CD4-positive, alpha-beta T cell treated with Interleukin-6 at 100 ng/mL for 8 hours (primary cell): ENCODE measurements at places on chromosomes 11 and 22.

- no peak for DNase-seq
These were observed 35.1 kb downstream of the LINC01488 start for GRCh38 chr11:69516526-69516925.

DNA sequence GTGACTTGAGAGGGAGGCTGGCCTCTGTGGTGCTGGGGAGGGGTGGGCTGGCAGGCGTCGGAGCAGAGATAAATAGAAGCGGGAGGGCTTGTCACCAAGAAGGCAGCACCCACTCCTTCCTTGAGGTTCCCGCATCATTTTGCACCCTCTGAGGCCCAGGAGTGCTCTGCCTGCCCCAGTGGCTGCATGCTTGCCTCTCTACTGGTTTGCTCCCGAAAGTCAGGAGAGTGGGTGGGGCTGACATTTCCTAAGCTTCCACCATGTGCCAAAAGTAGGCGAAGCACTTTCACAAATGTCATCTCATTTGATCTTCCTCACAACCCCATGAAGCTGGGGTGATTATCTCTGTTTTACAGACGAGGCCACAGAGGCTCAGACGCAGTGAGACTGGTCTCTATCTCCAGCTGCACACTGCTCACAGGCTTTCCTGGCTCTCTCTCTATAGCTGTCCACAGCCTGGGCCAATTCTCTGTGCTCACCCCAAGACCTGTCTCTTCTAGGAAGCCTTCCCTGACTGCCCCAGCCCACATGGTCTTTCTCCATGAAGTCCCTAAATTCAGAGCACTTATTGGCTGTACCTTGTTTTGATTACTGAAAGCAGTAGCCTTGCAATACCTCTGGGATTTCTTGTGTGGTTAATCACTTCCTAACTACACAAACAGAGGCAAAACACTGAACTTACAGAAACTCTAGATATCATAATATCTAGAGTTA, 2.6 kb upstream of the UCP3 start:
- DNase-seq: peak; percentile 49

DNA sequence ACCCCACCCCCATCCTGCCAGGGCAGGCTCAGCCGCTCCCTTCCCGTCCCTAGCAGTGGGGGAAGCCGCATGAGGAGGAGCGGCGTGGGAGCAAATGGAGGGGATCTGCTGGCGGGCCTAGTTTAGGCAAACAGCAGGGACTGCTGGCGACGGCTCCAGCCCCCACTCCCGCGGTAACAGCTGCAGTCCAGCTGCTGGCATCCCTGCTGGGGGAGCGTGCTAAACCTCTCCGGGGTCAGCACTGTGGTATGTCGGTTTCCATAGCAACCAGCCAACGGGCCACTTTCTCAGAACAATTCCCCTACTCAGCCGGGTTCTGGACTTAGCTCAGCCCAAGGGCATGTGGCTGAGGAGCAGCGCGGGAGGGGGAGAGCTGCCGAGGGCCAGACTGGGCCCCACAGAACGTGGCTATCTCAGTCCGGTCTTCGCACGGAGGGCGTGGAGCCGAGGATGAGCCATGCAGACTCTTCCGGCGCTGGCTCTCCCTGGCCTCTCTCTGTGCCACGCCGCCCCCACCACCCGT, 98.8 kb downstream of the PKNOX2 start:
- DNase-seq: no peak

DNA sequence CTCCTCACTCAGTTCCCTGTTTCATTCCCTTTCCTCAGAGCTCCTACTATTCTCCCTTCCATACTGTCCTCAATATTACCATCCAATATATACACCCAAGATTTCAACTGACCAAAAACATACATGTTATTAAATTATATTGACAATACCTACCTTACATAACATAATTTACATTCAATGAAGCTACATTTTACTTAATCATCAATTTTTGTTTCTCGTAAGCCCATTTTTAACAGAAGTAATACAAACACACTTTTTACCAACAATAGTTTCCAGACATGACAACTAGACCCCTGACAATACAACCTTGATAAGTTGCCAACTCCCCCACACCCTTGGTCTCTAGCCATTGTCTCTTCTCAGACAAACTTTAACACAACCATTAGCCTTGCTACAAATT, 145.8 kb upstream of the DDI1 start:
- no peak for DNase-seq

GRCh38 chr11:30483056-30483455, 103.1 kb downstream of the MPPED2 start:
- no peak for DNase-seq

- no peak for DNase-seq
These were observed 12.4 kb downstream of the P4HA3 start for GRCh38 chr11:74299015-74299414.

DNA sequence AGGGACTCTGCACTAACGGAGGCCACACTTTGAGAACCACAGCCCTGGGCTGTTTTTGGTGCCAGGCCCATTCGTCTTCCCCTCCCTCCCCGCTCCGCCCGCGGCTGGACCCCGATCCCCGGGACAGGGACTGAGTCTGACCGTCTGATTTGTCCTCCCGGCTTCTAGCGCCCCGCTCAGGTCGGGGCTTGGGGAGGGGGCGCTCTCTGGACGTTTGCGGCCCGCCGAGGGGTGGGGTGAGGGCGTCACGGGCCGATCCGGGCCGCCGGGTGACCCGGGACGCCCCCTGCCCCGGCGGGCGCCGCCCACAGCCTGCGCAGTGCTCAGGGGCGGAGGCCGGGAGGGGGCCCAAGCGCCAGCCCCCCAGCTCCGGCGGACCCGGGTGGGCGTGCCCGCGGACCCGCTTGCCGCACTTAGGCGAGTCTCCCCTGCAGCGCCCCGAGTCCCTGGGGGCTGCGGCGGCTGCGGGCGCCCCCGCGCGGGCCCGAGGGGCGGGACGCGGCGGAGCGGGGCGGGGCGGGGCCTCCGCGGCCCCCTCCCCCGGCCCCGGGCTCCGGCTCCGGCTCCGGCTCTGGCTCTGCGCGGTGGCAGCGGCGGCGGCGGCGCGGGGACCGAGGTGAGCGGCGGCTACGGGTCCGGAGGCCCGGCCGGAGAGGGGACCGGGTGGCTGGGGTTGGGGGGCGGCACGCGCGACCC, 33.7 kb upstream of the PRR5 start:
- no peak for DNase-seq

DNA sequence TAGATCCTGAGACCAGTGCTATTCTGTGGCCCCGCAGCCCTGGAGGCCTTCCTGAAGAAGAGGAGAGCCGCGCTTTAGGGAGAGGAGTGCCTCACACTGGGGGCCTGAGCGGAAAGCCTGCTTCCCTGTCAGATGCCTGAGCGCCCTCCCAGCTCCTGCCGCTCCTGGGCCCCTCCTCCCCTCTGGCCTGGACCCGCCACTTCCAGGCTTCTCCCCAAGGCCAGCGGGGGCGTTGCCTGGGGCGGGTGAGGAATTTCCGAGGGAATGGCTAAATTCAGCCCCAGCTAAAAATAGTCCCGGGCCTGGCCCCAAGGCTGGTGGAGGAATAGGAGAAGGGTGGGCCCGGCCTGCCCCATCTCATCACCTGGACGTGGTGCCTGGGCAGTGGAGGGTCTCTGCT, 15.4 kb downstream of the ARHGEF17 start:
- DNase-seq: no peak

DNA sequence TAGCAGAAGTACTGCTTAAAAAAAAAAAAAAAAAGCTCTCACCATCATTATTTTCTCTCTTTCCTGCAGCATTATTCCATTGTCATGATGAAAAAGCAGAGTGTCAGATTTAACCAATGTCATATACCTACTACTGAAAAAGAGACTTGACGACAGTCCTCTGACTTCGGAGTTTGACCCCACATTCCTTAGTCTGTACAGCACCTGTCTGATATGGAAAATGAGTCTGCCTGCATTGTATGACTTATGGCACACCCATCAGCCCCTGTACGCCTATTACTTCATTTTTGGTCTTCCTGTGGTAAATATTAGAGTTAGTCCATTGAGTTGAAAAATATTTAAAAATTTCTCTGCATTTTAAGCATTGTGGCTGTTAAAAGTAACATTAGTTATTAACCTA, 54.5 kb upstream of the NOX4 start:
- DNase-seq: no peak

- no peak for DNase-seq
These were observed 29.6 kb upstream of the SNX19 start for GRCh38 chr11:130945896-130946295.
